AG08395 (cell line): ENCODE measurements at places on chromosomes 11 and 22.

DNA sequence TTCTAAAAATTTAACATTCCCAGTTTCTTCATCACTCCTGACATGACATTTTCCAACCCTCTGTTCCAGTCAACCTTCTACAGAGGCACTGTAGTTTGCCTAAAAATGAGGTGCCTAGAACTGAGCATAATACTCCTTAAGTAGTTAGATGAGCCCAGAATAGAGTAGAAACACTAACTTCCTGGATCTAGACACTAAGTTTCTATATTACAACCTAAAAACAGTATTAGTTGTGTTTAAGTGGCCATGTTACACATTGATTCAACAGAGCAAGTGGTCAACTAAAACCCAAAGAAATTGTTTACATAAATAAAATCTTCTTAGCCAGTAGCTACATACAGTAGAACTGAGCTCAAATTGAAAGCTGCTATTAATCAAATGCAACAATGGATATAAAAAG, 1.3 kb downstream of the HPS5 start:
- DNase-seq, result no peak

DNA sequence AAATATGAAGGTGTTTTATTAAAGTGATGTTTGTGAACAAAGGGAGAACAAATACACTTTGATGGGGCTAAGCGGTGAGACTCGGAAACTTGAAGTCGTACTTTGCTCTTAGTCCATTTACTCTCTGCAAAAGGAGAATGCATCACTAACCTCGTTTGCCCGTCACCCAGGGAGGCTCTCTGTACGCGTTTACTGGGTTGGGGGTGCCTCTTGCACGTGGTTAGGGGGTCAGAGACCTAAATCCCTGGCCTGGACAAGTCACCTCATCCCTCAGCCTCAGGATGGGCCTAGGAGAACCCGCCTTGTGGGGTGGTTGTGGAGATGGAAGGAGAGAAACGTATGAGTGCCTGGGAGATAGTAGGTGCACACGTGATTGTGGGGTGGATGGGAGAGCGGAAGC, 803 bp upstream of the IFT27 start:
- DNase-seq, result no peak

DNA sequence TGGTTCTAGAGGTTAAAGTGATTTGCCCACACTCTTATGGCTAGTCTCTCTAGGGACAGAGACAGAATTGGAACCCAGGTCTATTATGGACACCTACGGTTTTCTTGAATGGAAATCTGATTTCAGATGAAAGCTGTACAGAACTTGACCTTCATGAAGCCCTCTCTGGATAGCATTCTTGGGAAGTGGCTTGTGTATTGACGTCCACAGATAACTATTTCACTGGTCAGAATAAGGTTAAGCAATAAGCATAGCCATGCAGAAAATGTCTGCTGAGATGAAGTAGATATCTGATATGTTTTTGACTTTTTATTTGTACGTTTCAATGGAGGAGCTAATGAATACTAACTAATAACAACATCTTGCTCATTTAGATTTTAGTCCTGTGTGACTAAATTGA, 1.1 kb downstream of the TLCD5 start:
- no peak for DNase-seq

DNA sequence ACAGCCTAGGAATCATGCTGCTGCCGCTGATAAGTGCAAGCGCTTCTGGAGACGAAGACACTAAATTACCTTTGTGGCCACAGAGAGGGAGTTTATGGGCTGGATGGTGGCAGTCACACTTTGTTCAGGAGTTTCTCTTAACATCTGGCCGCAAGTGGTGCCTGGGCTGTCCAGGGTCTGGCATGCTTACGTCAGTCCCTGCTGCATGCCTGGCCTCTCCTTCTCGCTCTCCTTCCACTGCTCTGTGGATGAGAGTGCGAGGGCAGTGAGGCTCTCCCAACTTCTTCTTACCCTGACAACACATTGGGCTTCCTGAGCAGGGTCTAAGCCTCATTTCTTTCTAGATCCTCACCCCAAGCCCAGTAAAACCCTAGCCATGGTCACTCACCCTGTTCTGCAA, 160.7 kb upstream of the SEZ6L start:
- no peak for DNase-seq

DNA sequence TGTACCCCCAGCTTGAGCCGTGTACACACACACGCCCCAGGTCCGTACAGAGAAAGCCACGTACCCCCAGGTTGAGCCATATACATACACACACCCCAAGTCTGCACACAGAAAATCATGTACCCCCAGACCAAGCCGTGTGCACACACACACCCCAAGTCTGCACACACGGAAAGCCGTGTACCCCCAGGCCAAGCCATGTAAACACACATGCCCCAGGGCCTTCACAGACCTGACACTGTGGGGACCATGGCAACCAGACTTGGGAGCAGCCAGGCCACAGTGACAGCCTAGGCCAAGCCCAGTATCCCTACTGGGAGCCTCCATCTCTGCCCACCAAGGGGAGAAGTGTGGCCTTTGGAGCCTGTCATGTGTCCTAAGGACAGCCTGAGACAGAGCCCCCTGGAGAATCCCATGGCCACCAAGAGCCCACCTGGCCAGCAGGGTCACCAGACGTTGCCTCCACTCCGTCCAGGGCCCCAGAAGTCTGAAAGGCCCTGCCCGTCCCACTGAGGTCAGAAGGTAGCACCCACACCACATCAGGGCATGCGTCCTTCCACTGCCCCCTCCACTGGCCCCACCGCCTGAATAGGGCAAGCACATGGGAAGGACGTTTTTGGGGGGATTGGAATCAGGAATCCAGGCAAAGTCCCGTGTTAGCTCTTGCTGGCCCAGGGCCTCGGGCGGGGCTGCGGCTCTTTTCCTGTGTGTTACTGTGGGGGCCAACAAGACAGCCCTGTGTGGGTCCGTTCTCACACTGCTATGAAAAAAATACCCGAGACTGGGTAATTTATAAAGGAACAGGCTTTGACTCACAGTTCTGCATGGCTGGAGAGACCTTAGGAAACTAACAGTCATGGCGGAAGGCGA, 636.7 kb downstream of the TBC1D22A start:
- DNase-seq, result no peak

- DNase-seq, result no peak
Observed at GRCh38 chr11:73425108-73425507, 48.9 kb downstream of the RELT start.
